Activated CD8-positive, alpha-beta memory T cell treated with anti-CD3 and anti-CD28 coated beads for 36 hours (primary cell): ENCODE measurements at places on chromosomes 11 and 22. TPM values are rescaled to one million over a fixed set of nuclear protein-coding genes. Genes with fewer than 3 reads are reported as not detected.

Gene MFNG
- total RNA-seq: 191 TPM

Gene MADD
- total RNA-seq: 58.1 TPM

Gene VSIG2
- not detected for total RNA-seq

Gene POLR2F
- total RNA-seq: 139 TPM

Gene KCNK7
- 0.34 TPM for total RNA-seq

Gene ZP1
- not detected for total RNA-seq

Gene HBE1
- not detected for total RNA-seq

Gene BAIAP2L2
- 0.29 TPM for total RNA-seq

Gene CARD18
- total RNA-seq: not detected

Gene DENND6B
- total RNA-seq: 4.3 TPM

Gene SPATA19
- not detected for total RNA-seq

Gene LRRN4CL
- total RNA-seq: 0.10 TPM
